Stimulated activated CD8-positive, alpha-beta memory T cell treated with anti-CD3 and anti-CD28 coated beads, Interleukin-2, amount 100 ng/mL, for 48 hours (primary cell): ENCODE measurements at places on chromosomes 7 and 10.

GRCh38 chr7:136016649-136017395 is 39.7 kb upstream of the MTPN start:
- no peak for DNase-seq

DNA sequence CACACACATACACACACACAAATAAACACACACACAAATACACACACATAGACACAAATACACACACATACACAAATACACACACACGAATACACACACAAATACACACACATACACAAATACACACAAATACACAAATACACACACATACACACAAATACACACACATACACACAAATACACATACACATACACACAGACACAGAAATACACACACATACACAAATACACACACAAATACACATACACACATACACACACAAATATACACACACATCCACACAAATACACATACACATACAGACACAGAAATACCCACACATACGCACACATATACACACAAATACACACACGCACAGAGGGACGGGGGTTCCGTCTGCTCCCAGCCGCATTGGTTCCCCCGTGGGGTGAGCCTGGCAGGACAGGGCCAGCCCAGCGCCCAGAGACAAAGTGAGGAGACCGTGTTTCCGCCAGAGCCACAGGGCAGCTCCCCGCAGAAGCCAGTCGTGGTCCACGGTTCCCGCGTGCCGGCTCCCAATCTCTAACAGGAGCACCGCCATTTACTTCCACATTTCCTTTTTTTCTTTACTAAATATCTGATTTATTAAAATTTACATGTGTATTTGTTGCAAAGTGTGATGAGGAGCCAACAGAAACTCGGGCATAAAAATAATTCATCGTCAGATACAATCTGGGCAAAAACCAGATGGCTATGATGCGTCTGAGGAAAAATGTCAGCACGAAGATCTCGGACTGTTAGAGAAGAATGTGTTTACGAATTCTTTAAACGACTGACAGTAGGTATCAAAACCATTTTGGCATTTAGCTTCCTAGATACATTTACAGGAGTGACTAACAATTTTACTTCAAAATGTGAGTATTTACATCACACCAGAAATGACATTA is 3.1 kb upstream of the KNDC1 start:
- no peak for DNase-seq

- no peak for DNase-seq
Measured at GRCh38 chr10:7498111-7498510, 87.3 kb upstream of the SFMBT2 start.

DNA sequence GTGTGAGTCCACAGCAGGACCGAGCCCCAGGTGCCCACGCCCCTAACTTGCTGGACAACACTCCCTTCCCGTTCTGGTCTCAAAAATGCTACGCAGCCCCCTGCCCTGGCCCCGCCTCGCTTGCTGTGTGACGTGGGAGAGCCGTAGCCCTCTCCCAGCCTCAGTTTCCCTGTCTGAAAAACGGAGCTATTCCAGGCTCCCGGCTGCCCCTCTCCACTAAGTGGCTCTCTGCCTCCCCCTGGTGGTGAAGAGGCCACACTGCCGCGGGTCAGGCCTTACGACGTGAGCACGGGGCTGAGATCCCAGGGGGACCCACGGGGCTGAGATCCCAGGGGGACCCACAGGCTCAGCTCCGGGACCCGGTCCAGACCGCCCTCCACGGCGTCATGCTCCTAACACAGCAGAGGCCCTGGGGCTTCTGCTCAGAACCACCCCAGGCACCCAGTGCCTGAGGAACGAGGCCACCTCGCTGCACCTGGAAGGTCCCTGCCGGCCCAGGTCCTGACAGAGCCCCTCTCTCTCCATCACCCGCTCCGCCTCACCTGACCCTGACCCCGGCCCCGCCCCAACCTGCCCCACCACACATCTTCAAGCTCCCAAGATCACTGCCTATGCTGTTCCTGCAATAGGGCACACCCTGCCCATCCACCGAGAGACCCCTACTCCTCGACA is 26.7 kb downstream of the MICALL2 start:
- DNase-seq, result peak; percentile 66

DNA sequence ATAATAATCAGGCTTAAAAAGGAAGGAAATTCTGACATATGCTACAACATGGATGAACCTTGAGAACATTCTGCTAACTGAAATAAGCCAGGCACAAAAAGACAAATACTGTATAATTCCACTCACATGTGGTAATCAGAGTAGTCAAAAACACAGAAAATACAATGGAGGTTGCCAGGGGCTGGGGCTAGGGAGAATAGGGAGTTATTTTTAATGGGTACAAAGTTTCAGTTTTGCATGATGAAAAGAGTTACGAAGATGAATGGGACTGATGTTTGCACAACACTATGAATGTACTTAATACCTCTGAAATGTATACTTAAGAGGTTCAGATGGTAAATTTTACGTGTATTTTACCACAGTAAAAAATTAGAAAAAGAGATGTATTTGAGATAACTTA is 145.6 kb downstream of the DOCK4 start:
- no peak for DNase-seq

DNA sequence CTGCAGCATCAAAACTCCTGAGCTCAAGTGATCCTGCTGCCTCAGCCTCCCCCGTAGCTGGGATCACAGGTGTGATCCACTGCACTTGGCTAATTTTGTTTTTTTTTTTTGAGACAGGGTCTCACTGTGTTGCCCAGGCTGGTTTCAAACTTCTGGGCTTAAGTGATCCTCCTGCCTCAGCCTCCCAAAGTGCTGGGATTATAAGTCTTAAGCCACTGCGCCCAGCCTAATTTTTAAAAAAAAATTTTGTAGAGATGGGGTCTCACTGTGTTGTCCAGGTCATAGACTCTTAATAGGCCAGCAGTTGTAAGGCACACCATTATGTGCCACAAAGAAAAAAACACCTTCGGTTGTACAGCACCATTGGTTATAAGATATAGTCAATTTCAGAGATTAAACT is 122.4 kb downstream of the MAPK8 start:
- no peak for DNase-seq

DNA sequence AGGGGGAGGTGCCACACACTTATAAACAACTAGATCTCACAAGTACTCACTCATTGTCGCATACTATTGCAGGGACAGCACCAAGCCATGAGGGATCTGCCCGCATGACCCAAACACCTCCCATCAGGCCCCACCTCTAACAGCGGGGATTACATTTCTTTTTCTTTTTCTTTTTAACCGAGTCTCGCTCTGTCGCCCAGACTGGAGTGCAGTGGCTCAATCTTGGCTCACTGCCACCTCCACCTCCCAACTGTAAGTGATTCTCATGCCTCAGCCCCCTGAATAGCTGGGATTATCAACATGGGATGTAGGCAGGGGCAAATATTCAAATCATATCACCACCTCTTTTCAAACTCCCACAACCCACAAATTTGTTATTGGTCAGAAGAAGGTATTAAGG is 76.7 kb downstream of the SKAP2 start:
- DNase-seq, result no peak

DNA sequence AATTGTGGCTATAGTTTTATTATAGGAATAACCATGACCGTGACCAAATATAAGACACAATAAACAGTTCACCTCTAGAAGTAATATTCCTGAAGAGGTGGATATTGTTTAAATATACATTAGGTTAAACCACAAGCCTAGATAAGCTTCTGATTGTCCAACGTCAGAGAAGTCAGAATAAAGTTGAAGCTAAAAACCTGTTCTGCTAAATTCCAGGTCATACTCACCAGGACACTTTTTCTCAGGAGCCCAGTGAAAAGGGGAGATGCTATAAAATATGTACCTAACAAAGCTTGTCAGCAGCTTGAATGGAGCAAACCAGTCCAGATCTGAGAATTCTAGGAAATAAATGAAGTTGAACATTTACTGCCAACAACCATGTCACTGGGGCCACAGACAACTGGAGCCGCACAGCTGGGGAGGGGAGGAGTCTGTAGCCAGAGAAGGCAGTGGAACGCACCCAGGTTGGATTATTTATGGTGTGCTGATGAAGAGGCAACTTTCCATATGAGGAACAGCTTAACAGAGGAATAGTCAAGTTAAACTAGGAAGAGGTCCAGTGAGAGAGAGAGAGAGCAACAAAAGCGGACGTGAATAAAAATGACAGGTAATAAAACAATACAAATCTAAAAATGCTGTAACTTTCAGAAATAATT is 191.1 kb downstream of the ZNF438 start:
- no peak for DNase-seq
